Prostate gland (tissue), 2 donors: ENCODE measurements at places on chromosomes 1 and 21.
A peak's percentile ranks its signal among the peaks of the same experiment; 100 is the strongest.

DNA sequence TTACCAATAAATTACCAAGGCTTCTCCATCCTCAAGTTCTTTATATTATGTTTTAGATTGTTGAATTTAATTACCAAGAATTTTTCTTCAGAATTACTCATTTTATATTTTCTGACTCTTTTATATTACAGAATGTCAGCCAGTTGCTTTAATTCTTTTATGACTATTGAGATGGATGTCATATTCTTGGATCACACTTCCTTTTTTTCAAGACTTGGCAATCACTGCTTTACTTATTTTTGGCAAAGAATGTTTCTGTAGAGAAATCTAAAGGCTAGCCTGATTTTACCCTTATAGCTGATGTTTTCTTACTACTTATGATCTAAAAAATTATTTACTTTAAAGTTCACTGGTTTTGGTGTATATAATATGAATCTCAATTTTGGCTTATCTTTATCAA lies 721.1 kb upstream of the TMPRSS15 start:
- no peak overlapping the region for H3K4me3 ChIP-seq
- no peak overlapping the region for H3K27ac ChIP-seq
- no peaks in the 10 kb centered on the region for H3K4me1 ChIP-seq

DNA sequence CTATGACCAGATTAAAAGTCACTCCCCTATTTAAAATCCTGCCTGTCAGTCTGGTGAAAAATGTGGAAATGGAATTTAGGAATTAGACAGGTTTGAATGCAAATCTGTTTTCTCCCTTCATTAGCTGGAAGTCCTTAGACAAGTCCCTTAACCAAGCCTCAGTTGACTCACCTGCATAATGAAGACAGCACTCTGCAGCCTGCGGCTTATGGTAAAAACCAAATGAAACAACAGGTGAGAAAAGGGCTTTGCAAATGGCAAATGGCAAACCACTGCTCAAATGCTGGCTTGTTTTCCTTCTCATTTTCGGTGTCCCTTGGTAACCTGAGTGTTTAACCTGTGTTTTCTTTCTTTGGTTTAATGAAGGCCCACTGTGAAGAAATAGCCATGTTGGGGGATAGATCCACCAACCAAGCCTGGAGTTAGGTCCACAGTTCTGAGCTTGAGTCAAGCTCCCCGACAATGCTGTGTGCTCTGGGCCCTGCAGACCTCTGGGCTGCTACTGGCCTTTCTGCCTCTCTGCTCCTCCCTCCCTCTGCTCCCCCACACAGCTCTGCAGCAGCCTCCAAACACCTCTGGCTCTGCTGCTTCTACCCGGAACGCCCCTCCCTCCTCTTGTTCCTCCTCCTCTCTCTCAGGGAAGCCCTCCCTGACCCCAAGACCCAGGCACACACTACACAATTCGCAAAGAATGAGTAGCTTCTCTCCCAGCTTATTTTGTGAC lies 641.8 kb downstream of the MATN1 start:
- H3K4me3 ChIP-seq, result no peak overlapping the region
- no peak overlapping the region for H3K27ac ChIP-seq
- H3K4me1 ChIP-seq, result no peaks in the 10 kb centered on the region
- no peaks in the 10 kb centered on the region for H3K27me3 ChIP-seq

DNA sequence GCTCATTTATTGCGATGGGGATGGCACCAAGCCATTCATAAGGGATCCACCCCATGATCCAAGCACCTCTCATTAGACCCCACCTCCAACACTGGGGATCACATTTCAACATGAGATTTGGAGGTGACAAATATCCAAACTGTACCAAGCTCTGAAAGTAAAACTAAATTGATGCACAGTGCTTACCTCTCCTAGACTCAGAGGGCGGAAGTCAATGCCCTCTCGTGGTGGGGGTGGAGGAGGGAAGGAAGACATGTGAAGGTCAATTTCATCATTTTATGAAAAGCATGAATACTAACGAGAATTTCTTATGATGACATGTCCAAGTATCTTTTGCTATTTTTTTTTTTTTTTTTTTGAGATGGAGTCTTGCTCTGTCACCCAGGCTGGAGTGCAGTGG lies 120.0 kb downstream of the PGBD5 start:
- H3K36me3 ChIP-seq, result no peaks in the 10 kb centered on the region
- H3K27me3 ChIP-seq, result no peaks in the 10 kb centered on the region
- no peaks in the 10 kb centered on the region for H3K4me1 ChIP-seq
- no peak for DNase-seq
- H3K4me3 ChIP-seq, result no peak overlapping the region

- H3K27me3 ChIP-seq, result no peaks in the 10 kb centered on the region
- H3K36me3 ChIP-seq, result no peaks in the 10 kb centered on the region
- H3K27ac ChIP-seq, result no peak overlapping the region
- no peak for DNase-seq
Observed at GRCh38 chr1:4010814-4011605, 110.9 kb upstream of the C1orf174 start.

DNA sequence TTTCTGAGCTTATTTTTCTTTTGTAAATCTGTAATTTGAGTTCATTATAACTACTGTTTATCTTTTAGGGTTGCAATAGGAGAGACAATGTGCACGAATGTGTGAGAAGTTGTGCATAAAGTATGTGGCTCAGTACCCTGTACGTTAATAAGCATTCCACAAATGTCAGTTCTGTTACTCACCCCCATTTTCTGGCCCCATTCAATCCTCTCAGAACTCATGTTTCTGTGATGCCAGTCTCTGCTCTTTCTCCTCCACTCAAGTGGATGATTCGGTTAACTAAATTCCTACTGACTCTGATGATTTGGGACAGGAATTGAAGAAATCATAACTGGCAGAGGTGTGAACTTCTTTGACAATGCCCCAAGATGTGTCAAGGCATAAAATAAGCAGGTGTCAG lies 10.2 kb upstream of the DMRTB1 start:
- no peak for DNase-seq
- H3K36me3 ChIP-seq, result no peaks in the 10 kb centered on the region
- no peak overlapping the region for H3K4me3 ChIP-seq
- no peaks in the 10 kb centered on the region for H3K27me3 ChIP-seq
- no peak overlapping the region for H3K27ac ChIP-seq
- H3K4me1 ChIP-seq, result no peaks in the 10 kb centered on the region

- DNase-seq, result no peak
- H3K4me1 ChIP-seq, result no peaks in the 10 kb centered on the region
- H3K36me3 ChIP-seq, result no peaks in the 10 kb centered on the region
- H3K4me3 ChIP-seq, result no peak overlapping the region
Observed at GRCh38 chr1:108056436-108056990, 91.5 kb upstream of the VAV3 start.

GRCh38 chr1:9315411-9316079 lies 22.9 kb downstream of the SPSB1 start:
- H3K4me1 ChIP-seq, result no peaks in the 10 kb centered on the region
- H3K4me3 ChIP-seq, result no peak overlapping the region
- H3K27ac ChIP-seq, result no peak overlapping the region
- no peak for DNase-seq

DNA sequence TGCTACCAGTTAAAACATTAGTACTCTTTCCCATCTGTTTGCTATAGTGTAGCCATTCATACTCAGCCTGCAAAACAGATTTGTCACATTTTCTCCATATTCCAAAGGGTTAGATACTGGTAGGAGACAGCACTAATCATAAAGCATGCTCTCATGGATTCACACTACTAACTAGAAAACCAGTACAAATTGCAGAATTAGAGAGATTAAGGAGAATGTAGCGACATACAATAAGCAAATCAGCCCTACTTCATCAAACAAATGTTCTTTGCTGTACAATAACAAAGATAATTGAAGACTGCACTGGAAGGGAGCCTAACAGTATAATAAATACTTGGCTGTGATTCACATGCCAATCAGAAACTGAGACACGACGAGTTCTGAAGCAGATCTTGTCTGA lies 368.0 kb upstream of the PRMT6 start:
- no peak overlapping the region for H3K4me3 ChIP-seq
- no peaks in the 10 kb centered on the region for H3K27me3 ChIP-seq
- no peak overlapping the region for H3K27ac ChIP-seq
- DNase-seq, result no peak
- H3K36me3 ChIP-seq, result no peaks in the 10 kb centered on the region

- no peaks in the 10 kb centered on the region for H3K27me3 ChIP-seq
- no peaks in the 10 kb centered on the region for H3K36me3 ChIP-seq
Observed at GRCh38 chr1:47751996-47752451, 245.2 kb downstream of the TRABD2B start.

DNA sequence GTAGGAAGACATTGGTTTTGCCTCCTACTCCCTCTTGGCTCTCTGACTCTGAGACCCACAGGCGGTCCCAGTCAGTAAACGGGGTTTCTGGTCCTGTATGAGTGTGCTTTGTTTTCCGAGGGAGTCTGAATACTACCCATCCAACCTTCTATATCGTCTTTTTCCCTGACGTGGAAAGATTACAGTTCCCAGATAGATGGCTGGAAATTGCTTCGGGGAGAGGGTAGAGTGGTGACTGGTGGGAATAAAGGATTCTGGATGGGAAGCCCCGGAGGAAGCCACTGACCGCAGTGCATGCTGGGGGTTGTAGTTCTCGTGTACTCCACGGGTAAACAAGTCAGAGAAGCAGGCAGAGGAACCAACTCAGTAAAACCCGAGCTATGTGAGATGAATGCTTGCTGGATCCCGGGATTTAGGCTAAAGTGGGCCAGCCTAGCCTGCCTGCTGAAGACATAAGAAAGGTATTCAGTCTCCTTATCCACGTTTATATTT lies 66.2 kb upstream of the IRF2BP2 start:
- peak; percentile 33 for DNase-seq
- H3K27ac ChIP-seq, result no peak overlapping the region
- H3K36me3 ChIP-seq, result no peaks in the 10 kb centered on the region
- no peaks in the 10 kb centered on the region for H3K4me1 ChIP-seq
- no peak overlapping the region for H3K4me3 ChIP-seq
- H3K27me3 ChIP-seq, result no peaks in the 10 kb centered on the region

DNA sequence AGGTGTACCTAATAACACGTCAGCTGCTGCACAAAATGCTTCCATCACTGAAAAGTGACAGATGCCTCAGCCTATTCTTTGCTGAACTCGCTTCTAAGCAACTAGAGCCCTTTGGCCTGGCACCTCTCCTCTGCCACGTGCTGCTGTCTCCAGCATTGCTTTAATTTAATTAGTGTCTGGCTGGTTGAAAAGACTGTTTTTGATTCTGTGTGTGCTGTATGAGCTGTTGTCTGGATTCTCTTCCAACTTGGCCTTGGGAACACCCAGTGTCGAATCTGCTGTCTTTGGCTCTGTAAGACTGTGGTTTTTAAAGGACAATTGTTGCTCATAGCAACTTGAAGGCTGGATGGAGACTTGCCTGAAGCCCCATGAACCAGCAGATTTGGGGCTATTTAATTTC lies 109.5 kb downstream of the PSMG1 start:
- no peaks in the 10 kb centered on the region for H3K4me1 ChIP-seq
- DNase-seq, result no peak
- no peak overlapping the region for H3K4me3 ChIP-seq
- H3K27me3 ChIP-seq, result no peaks in the 10 kb centered on the region
- H3K36me3 ChIP-seq, result no peaks in the 10 kb centered on the region

GRCh38 chr1:203204756-203205155 lies 18.3 kb upstream of the CHI3L1 start:
- no peaks in the 10 kb centered on the region for H3K4me1 ChIP-seq
- no peak for DNase-seq
- no peak overlapping the region for H3K4me3 ChIP-seq

DNA sequence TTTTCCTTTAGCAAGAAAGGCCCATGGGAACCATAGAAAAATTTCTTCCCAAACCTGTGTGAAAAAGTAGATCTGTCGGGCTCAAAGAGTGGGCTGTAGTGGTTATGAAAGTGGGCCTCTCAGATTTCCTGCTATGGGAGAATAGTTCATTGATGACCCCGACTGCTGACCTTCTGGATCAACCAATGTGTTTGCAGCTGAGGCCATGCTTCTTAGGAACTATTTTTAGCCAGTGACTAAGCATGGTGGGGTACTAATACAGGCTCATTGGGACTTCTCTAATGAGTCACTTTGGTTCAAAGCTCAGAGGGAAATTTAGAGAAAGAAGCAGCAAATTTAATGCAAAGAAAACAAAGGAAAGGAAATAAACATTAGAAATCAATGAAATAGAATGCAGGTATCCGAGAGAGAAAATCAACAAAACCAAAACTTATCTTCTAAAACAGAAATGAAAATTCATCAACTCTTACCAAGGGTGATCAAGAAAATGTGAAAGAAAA lies 12.6 kb upstream of the PSMA5 start:
- no peaks in the 10 kb centered on the region for H3K27me3 ChIP-seq
- no peak overlapping the region for H3K4me3 ChIP-seq
- DNase-seq, result no peak
- H3K36me3 ChIP-seq, result no peaks in the 10 kb centered on the region
- H3K27ac ChIP-seq, result no peak overlapping the region

DNA sequence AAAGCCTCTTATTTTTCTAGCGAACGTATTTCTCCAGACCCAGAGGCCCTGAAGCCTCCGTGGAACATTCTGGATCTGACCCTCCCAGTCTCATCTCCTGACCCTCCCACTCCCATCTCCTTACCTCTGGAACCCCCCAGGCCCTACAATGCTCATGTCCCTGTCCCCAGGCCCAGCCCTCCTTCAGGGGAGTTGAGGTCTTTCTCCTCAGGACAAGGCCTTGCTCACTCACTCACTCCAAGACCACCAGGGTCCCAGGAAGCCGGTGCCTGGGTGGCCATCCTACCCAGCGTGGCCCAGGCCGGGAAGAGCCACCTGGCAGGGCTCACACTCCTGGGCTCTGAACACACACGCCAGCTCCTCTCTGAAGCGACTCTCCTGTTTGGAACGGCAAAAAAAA lies 68.7 kb downstream of the ALPL start:
- H3K27me3 ChIP-seq, result no peaks in the 10 kb centered on the region
- no peak overlapping the region for H3K27ac ChIP-seq
- no peak overlapping the region for H3K4me3 ChIP-seq
- H3K36me3 ChIP-seq, result no peaks in the 10 kb centered on the region
- H3K4me1 ChIP-seq, result no peaks in the 10 kb centered on the region

GRCh38 chr1:244353551-244354091 lies 98.1 kb downstream of the ADSS2 start:
- no peak overlapping the region for H3K27ac ChIP-seq
- no peaks in the 10 kb centered on the region for H3K27me3 ChIP-seq
- DNase-seq, result no peak
- H3K4me3 ChIP-seq, result no peak overlapping the region

DNA sequence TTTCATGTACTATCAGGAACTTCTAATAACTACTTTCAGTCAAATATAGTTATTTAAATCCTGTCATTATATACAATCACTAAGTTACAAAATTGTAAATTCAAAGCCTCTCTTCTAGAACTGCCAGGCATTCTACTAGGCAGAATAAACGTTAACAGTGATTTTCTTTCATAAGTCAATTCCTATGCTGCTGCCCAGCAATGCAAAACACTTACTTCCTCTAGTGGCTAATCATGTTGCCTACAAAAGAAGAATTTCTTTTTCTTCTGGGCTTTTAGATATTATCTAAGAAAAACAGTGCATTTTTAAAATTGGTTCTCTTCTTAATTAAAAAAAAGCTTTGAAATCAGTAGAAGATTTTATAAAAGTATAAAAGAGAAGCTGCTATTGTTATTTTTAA lies 509.8 kb upstream of the ADAMTS5 start:
- H3K4me1 ChIP-seq, result no peaks in the 10 kb centered on the region
- H3K36me3 ChIP-seq, result no peaks in the 10 kb centered on the region
- H3K27ac ChIP-seq, result no peak overlapping the region
- DNase-seq, result no peak
- no peaks in the 10 kb centered on the region for H3K27me3 ChIP-seq
- H3K4me3 ChIP-seq, result no peak overlapping the region
